ENCODE measurements at places on chromosomes 2 and 18. TPM values are rescaled to one million over a fixed set of nuclear protein-coding genes. Genes with fewer than 3 reads are reported as not detected.

Gene GAL3ST2
- not detected for total RNA-seq

Gene USP40
- 16.6 TPM for total RNA-seq

Gene FBXO48
- total RNA-seq, result 0.28 TPM

Gene PROKR1
- total RNA-seq, result not detected

Gene NUP35
- total RNA-seq, result 13.6 TPM

Gene IL1F10
- not detected for total RNA-seq

Gene ELMOD3
- 9.9 TPM for total RNA-seq

Gene DSC3
- total RNA-seq, result 0.38 TPM

Gene CTAGE1
- 0.09 TPM for total RNA-seq

Gene NCK2
- 41.0 TPM for total RNA-seq

Gene ALPI
- not detected for total RNA-seq

Gene STAT4
- 0.09 TPM for total RNA-seq

Gene NOP58
- 66.0 TPM for total RNA-seq

Gene MAL
- total RNA-seq, result not detected

Gene MZT2B
- total RNA-seq, result 219 TPM

Gene CFAP65
- under 0.01 TPM for total RNA-seq

Gene PIEZO2
- 56.4 TPM for total RNA-seq

Gene PRSS56
- not detected for total RNA-seq

Gene AKAIN1
- not detected for total RNA-seq

Gene TUBA3D
- total RNA-seq, result not detected

Gene CRACDL
- 8.7 TPM for total RNA-seq

Gene IL36B
- not detected for total RNA-seq

Gene MAP3K19
- total RNA-seq, result not detected
